ENCODE measurements at places on chromosomes 1 and 21.

GRCh38 chr1:220800262-220800661 is 13.5 kb downstream of the MTARC1 start:
- H3K4me1 ChIP-seq, result no peaks in the 10 kb centered on the region
- H3K4me3 ChIP-seq, result no peak overlapping the region
- no peaks in the 10 kb centered on the region for H3K36me3 ChIP-seq
- no peaks in the 10 kb centered on the region for H3K27me3 ChIP-seq

DNA sequence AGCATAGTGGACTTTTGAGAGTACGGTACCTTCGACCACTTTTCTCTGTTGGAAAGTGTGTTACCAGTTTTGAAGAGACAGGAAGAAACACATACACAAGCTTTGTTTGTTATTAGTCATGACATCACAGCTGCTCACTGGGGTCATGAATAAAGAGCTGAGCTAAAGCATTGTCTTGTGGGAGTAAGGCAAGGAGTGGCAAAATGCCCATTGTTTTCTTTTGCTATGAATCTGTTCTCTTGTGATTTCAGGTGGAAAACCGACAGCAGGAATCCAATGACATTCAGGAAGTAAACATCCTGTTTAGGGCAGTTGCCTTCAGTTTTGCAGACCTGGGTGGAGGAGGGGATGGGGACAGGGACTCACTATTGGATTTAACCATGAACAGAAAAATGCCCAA is 66.2 kb downstream of the RGL1 start:
- H3K36me3 ChIP-seq, result no peaks in the 10 kb centered on the region
- peak overlapping the region; percentile 77 for H3K27ac ChIP-seq
- DNase-seq, result peak; percentile 83
- H3K4me1 ChIP-seq, result peaks cover 32% of the 10 kb centered on the region
- H3K4me3 ChIP-seq, result no peak overlapping the region

GRCh38 chr1:38793299-38793698 is 66.3 kb downstream of the RRAGC start:
- no peak for DNase-seq
- H3K36me3 ChIP-seq, result no peaks in the 10 kb centered on the region
- no peaks in the 10 kb centered on the region for H3K27me3 ChIP-seq
- no peak overlapping the region for H3K27ac ChIP-seq
- H3K4me1 ChIP-seq, result peaks cover 28% of the 10 kb centered on the region

GRCh38 chr1:60913039-60913438 is 169.3 kb upstream of the NFIA start:
- DNase-seq, result no peak
- no peaks in the 10 kb centered on the region for H3K4me1 ChIP-seq
- no peak overlapping the region for H3K4me3 ChIP-seq
- H3K27me3 ChIP-seq, result no peaks in the 10 kb centered on the region
- no peaks in the 10 kb centered on the region for H3K36me3 ChIP-seq

GRCh38 chr1:147292012-147292411 is 49.5 kb downstream of the CHD1L start:
- peak; percentile 70 for DNase-seq
- H3K4me3 ChIP-seq, result no peak overlapping the region
- H3K27ac ChIP-seq, result peak overlapping the region; percentile 95

DNA sequence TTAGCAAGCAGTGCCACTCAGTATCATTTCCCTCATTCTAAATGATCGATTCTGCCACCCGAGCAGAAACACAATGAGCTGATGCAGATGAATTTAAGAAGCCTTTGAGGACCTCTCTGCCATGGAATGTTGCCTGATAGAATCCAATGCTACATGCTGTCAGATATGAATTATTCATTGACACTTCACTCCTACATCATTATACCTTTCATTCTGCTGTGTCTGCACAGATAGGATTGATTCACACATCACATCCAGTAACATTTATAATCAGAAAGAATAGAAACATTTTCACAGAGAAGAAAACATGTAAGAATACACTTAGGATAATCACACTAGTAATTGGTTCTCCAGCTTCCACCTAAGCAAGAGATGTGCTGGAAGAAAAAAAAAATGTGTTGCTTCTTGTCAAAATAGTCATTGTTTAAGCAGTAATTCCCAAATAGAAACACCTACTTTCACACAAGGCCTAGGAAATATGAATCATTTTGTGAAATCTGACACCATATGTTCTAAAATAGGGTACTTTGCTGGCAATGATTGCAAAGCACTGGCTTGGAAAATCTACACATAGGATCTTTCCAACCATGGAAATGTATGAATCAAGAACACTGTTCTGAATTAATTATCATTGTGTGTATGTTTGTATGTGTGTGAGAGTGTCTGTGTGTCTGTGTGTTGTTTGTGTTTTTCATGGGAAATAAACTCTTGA is 110.1 kb downstream of the GRIK1 start:
- no peaks in the 10 kb centered on the region for H3K36me3 ChIP-seq
- no peaks in the 10 kb centered on the region for H3K4me1 ChIP-seq
- H3K27ac ChIP-seq, result no peak overlapping the region
- no peak for DNase-seq
- no peaks in the 10 kb centered on the region for H3K27me3 ChIP-seq

- no peak overlapping the region for H3K4me3 ChIP-seq
- no peaks in the 10 kb centered on the region for H3K36me3 ChIP-seq
- H3K27me3 ChIP-seq, result no peaks in the 10 kb centered on the region
- DNase-seq, result no peak
- no peak overlapping the region for H3K27ac ChIP-seq
- H3K4me1 ChIP-seq, result no peaks in the 10 kb centered on the region
Measured at GRCh38 chr1:26610781-26611180, 81.2 kb downstream of the RPS6KA1 start.

GRCh38 chr1:155127105-155127966 is at the start of gene EFNA1:
EFNA1 (plus strand) TSS chr1:155127876; CDS start chr1:155127978, 102 bp downstream.
- H3K27me3 ChIP-seq, result peaks cover 23% of the 10 kb centered on the region
- no peaks in the 10 kb centered on the region for H3K36me3 ChIP-seq
- no peak within 1 kb of the TSS for H3K27ac ChIP-seq
- peaks cover 65% of the 10 kb centered on the region for H3K4me1 ChIP-seq
- DNase-seq, result peak; percentile 80
- peak within 1 kb of the TSS; percentile 37 for H3K4me3 ChIP-seq

DNA sequence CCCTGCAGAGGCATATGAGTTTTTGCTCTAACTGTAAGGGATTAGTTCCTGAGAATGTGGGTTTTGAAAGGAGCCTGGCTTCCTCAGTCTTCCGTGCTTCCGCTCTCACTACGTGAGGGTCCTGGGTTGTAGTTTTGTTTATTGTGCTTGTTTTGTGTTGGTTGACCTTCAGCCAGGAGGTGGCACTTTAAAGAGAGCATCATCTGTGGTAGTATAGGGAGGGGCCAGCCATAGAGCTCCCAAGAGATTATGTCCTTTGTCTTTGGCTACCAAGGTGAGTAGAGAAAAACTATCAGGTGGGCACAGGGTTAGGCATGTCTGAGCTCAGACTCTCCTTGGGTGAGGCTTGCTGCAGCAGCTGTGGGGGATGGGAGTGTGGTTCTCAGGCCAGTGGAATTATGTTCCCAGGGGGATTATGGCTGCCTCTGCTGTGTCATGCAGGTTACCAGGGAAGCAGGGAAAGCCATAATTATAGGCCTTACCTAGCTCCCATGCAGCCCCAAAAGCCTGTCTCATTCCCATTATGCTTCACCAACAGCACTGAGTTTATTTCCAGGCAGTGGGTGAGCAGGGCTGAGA is 23.5 kb downstream of the CYP4B1 start:
- no peaks in the 10 kb centered on the region for H3K4me1 ChIP-seq
- no peaks in the 10 kb centered on the region for H3K36me3 ChIP-seq
- H3K27me3 ChIP-seq, result no peaks in the 10 kb centered on the region
- H3K27ac ChIP-seq, result no peak overlapping the region
- DNase-seq, result no peak

DNA sequence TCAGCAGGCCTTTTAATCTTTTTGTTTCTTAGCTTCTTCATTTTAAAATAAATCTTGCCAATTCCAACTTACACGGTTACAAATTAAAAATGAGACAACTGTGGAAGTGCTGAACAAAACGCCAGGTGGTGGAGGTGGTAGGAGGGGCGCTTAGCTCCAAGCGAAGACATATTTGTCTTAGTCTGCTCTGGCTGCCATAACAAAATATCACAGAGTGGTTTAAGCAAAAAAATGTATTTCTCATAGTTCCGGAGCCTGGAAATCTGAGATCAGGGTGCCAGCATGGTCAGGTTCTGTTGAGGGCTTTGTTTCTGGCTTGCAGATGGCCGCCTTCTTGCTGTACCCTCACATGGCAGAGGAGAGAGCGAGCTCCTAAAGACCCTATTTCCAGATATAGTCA is 14.9 kb downstream of the IER5 start:
- H3K27ac ChIP-seq, result no peak overlapping the region
- no peak for DNase-seq
- no peaks in the 10 kb centered on the region for H3K27me3 ChIP-seq
- H3K4me1 ChIP-seq, result peaks cover 66% of the 10 kb centered on the region

GRCh38 chr1:175364424-175365076 is 172.0 kb upstream of the KIAA0040 start:
- H3K36me3 ChIP-seq, result no peaks in the 10 kb centered on the region
- H3K4me3 ChIP-seq, result no peak overlapping the region
- no peaks in the 10 kb centered on the region for H3K4me1 ChIP-seq
- no peak overlapping the region for H3K27ac ChIP-seq
- H3K27me3 ChIP-seq, result no peaks in the 10 kb centered on the region
- DNase-seq, result no peak

- DNase-seq, result no peak
- no peak overlapping the region for H3K27ac ChIP-seq
- no peak overlapping the region for H3K4me3 ChIP-seq
- H3K27me3 ChIP-seq, result peaks cover 15% of the 10 kb centered on the region
- no peaks in the 10 kb centered on the region for H3K36me3 ChIP-seq
Measured at GRCh38 chr1:206985162-206985749, 15.0 kb upstream of the FCAMR start.

DNA sequence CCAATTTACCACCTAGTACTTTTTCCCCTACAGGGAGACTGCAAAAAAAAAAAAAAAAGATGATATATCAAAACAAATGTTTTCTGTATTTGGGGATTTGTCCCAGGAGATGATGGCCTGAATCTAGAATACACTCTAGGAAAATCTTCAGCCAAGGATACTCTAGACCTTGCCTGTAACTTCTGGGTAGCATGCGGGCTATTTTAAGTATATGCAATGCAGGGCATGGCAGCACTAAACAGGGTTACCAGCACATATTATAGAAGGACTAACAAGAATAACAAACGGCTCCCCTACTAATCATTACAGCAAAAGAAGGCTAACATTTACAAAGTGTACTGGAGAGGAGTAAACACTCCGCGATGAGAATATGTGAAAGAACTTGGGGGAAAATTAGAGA is 109.6 kb downstream of the GPATCH2 start:
- H3K36me3 ChIP-seq, result no peaks in the 10 kb centered on the region
- peaks cover 12% of the 10 kb centered on the region for H3K4me1 ChIP-seq
- no peaks in the 10 kb centered on the region for H3K27me3 ChIP-seq
- DNase-seq, result no peak
- no peak overlapping the region for H3K4me3 ChIP-seq

DNA sequence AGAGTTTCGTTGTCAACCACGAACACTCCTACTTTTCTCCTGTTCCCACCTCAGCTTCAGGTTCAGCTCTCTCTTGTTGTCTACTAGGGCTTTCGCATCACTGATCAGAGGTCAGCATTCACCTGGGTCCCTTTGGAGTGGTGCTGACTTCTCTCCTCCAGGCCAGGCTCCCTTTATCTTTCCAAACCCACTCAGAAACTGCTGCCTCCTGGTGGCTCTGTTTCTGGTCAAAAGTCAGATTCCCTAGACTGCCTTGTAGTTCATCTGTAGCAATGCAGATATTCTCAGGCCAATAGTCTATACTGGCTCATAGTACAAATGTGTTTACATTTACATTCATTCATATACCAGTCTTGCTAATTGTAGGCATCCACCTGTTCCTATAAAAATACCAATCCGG is 6.4 kb upstream of the ERI3 start:
- H3K27ac ChIP-seq, result no peak overlapping the region
- H3K36me3 ChIP-seq, result no peaks in the 10 kb centered on the region
- H3K4me1 ChIP-seq, result no peaks in the 10 kb centered on the region

- H3K36me3 ChIP-seq, result no peaks in the 10 kb centered on the region
- no peaks in the 10 kb centered on the region for H3K4me1 ChIP-seq
- DNase-seq, result no peak
- no peak overlapping the region for H3K27ac ChIP-seq
Measured at GRCh38 chr1:228653748-228654147, 81.5 kb upstream of the RHOU start.

GRCh38 chr1:104746994-104747393 is 997.3 kb downstream of the AMY1C start:
- no peak overlapping the region for H3K4me3 ChIP-seq
- H3K36me3 ChIP-seq, result no peaks in the 10 kb centered on the region
- DNase-seq, result no peak
- H3K27me3 ChIP-seq, result no peaks in the 10 kb centered on the region

GRCh38 chr1:88221411-88221810 is 462.7 kb upstream of the PKN2 start:
- DNase-seq, result no peak
- no peaks in the 10 kb centered on the region for H3K4me1 ChIP-seq
- no peaks in the 10 kb centered on the region for H3K27me3 ChIP-seq
- no peak overlapping the region for H3K27ac ChIP-seq
- H3K4me3 ChIP-seq, result no peak overlapping the region

- no peak overlapping the region for H3K27ac ChIP-seq
- no peak for DNase-seq
- no peak overlapping the region for H3K4me3 ChIP-seq
- peaks cover 12% of the 10 kb centered on the region for H3K36me3 ChIP-seq
Measured at GRCh38 chr1:153614189-153614900, 1.4 kb upstream of the S100A16 start.

- no peaks in the 10 kb centered on the region for H3K27me3 ChIP-seq
- peaks cover 28% of the 10 kb centered on the region for H3K36me3 ChIP-seq
Measured at GRCh38 chr21:36330904-36331303, 10.9 kb downstream of the MORC3 start.

GRCh38 chr1:2183937-2184334 is 10.6 kb downstream of the FAAP20 start:
- 0 out of 2 replicates have a peak, but pooled peaks cover 3% of the 10 kb centered on the region for H3K36me3 ChIP-seq
- peaks cover 7% of the 10 kb centered on the region for H3K4me1 ChIP-seq
- H3K27ac ChIP-seq, result no peak overlapping the region
- no peaks in the 10 kb centered on the region for H3K27me3 ChIP-seq

GRCh38 chr1:99869304-99869703 is 19.1 kb downstream of the AGL start:
- no peak overlapping the region for H3K4me3 ChIP-seq
- H3K36me3 ChIP-seq, result no peaks in the 10 kb centered on the region
- H3K4me1 ChIP-seq, result no peaks in the 10 kb centered on the region
- DNase-seq, result no peak
- no peaks in the 10 kb centered on the region for H3K27me3 ChIP-seq

- no peaks in the 10 kb centered on the region for H3K36me3 ChIP-seq
- no peak overlapping the region for H3K27ac ChIP-seq
- no peak overlapping the region for H3K4me3 ChIP-seq
- H3K4me1 ChIP-seq, result no peaks in the 10 kb centered on the region
- H3K27me3 ChIP-seq, result no peaks in the 10 kb centered on the region
- DNase-seq, result no peak
Measured at GRCh38 chr1:163697137-163697536, 375.4 kb downstream of the NUF2 start.

DNA sequence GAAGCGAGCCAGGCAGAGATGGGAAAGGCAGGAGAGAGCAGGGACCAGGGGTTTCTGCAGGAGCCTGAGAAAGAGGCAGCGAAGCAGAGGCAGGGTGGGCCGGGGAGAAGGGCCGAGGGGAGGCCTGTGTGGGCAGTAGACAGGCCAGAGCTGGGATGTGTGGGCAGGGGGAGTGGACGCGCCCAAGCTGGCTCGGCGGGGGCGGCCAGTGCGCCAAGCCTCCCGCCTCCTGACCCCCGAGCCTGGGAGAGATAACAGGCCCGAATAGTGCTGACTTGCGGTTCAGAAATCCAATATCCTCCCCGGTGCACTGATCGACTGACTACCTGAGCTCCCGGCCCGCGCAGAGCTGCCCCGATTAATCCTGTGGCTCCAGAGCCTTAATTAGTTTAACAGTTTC is 41.9 kb downstream of the AHDC1 start:
- no peak overlapping the region for H3K27ac ChIP-seq
- peaks cover 42% of the 10 kb centered on the region for H3K4me1 ChIP-seq
- DNase-seq, result no peak

All from SJSA1 (cell line).